Iris pigment epithelial cell (primary cell): ENCODE measurements at places on chromosomes 3 and 15.

- no peak for DNase-seq
These were observed 22.7 kb upstream of the CHL1 start for GRCh38 chr3:173886-174285.

DNA sequence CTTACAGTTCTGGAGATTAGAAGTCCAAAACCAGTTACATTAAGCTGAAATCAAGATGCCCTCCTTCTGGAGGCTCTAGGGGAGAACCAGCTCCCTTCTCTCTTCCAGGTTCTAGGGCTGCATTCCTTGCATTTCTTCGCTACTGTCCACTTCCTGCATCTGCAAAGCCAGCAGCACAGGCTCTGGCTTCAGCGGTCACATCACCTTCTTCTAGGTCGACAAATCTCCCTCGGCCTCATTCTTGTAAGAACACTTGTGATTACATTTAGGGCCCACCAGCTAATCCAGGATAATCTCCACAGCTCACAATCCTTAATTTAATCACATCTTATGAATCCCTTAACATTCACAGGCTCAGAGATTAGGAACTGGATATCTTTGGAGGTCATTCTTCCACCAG, 73.8 kb downstream of the MINAR1 start:
- DNase-seq = peak; percentile 8

DNA sequence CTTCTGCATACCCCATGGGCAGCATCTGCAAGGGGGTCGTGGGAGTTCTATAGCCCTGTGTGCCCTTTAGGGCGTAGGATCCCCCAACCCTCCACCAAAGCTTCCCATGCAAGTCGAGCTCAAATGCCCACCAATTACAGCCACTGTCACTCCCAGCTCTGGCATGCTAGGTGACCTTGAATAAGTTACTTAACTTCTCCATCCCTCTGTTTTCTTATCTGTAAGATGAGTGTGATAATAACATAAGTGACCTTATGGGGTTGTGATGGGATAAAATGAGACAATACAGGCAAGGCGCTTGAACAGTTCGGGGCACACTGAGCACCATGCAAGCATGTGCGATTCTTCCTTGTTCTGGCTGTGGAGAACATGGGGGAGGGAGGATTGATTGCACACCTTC, 74.8 kb upstream of the POMGNT2 start:
- no peak for DNase-seq

- no peak for DNase-seq
These were observed 123.0 kb downstream of the SHQ1 start for GRCh38 chr3:72725229-72725628.

- DNase-seq = no peak
These were observed 67.2 kb downstream of the ST6GAL1 start for GRCh38 chr3:186997473-186997939.

- peak; percentile 59 for DNase-seq
These were observed 633.7 kb downstream of the ZIC1 start for GRCh38 chr3:148042663-148043445.

DNA sequence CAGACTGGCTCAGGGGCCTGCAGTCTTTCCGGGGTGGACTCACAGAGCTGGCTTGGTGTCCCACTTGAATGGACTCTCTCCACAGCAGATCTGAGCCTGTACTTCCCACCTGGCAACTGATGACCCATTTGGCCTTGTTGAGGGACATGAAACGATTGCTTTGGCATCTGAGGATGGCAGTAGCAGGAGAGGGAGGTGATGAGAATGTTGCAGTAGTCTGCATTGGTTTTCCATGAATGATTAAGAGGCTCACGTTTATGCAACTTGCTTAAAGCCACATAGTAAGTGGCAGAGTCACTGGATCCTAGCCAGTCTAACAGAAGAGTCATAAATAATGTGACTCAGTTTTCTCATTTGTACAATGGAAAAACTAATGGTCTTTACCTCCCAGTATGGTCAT, 21.9 kb downstream of the IL20RB start:
- DNase-seq = peak; percentile 34

DNA sequence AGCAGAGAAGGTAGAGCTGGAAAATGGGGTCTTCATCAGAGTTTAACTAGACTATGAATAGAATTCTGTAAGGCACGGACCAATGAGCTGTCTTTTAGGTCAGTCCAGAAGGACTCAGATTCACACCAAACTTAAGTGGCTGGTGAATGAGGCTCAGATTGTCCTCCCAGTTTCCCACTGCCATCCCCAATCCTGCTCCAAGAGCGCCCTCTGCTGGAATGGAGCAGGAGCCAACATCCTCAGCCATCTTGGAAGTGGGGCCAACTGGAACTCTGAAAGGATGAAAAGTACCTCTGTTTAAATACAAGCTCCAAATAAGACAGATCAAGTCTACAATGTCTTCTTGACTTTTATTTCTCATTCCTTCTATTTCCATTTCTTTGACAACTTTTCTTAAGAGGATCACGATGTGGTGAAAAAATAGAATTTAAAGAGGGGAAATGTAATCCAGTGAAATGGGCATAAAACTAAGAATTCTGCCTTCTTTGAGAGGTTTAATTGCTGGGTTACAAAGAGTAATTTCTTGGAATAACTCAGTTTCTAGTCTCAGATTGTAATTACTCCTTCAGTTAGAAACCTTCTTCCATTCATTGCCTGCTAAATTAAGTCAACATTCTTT, 217.1 kb upstream of the TPRG1 start:
- peak; percentile 90 for DNase-seq

GRCh38 chr3:31985831-31986230, 4.3 kb downstream of the ZNF860 start:
- DNase-seq = no peak

GRCh38 chr3:160949460-160949859, 155.7 kb downstream of the B3GALNT1 start:
- DNase-seq = no peak

- peak; percentile 77 for DNase-seq
These were observed 141.9 kb upstream of the C2CD4B start for GRCh38 chr15:62306851-62307504.

DNA sequence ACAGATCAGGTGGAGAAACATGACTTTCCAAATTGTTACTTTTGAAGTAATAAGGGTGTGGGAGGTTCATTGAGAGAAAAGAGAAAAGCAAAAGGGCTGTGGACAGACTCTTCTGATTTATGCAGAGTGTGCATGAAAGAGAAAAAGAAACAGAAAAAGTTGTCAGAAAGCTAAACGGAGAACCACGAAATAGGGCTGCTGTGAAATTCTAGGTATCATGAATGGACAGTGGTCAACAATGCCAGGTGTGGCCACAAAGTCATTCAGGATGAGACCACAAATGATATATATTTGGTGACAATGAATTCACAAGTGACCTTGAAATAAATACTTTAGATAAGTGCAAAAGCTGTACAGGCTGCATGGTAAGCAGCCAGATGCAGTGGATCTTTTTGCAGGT, 170.1 kb downstream of the IL5RA start:
- no peak for DNase-seq

DNA sequence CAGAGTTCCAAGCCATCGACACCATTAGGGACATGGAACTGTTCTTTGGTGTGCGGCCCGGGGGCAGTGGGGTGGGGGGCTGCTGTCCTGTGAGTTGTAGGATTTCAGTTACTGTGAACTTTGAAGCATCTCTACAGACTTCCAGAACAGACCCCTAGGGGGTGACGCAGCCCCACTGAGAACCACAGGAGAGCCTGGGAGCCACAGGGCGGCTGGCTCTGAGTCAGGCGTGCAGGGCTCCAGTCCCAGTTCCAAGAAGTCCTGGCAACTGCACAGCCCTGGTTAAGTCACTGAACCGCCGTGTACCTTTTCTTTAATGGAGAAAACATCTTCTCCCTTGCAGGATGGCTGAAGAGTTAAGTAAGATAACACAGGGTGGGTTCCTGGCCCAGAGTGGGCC, 23.5 kb upstream of the LRTM1 start:
- DNase-seq = peak; percentile 87

GRCh38 chr3:115709093-115709492, 85.8 kb downstream of the GAP43 start:
- DNase-seq = no peak

DNA sequence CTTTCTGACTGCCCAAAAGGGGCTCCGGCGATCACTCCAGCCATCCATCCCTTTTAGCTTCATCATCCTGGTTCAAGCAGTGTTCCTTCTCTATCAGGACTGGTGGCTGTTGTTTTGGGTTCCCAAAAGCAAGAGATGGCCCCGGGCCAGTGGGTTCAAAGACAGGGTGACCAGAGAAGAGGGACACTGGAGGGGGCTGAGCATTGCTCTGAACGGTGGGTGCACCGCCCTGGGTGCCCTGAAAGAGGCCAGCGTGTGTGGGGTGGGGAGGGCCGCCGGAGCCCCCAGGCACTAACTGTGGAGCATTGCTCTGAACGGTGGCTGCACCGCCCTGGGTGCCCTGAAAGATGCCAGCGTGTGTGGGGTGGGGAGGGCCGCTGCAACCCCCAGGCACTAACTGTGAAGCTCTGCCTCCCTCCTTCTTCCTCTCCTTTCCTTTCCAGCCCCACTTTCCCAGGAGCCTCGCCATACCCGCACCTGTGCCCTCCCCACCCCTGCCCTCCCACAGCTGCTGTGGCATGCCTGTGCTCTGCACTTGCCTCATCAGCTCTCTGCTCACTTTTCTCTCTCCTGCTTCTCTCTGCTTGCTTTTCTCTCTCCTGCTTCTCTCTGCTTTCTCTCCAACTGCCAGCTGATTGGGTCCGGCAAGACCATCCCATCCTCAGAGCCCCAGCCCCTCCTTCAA, 37.4 kb upstream of the OR4F6 start:
- DNase-seq = no peak

GRCh38 chr3:105606016-105606415, 239.3 kb downstream of the ALCAM start:
- DNase-seq = peak; percentile 78

GRCh38 chr15:52656412-52656811, 22.8 kb downstream of the ATOSA start:
- DNase-seq = peak; percentile 45

DNA sequence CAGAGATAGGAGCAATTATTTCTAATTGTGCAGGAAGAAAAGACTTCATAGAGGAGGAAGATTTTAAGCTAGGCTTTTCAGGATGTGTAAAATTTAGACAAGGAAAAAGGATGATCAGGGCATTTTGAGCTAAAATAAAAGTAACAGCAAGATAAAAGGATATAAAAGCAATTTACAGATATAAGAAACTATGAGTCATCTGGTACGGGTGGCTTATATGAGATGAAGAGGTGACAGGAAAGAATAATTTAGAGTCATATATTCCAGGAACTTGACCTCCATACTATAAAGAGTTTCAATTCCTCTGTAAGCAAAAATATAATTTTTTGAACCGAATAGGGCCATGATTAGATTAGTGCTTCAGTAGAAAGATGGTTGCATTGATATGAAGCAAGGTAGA, 273.7 kb downstream of the RBMS3 start:
- DNase-seq = no peak

DNA sequence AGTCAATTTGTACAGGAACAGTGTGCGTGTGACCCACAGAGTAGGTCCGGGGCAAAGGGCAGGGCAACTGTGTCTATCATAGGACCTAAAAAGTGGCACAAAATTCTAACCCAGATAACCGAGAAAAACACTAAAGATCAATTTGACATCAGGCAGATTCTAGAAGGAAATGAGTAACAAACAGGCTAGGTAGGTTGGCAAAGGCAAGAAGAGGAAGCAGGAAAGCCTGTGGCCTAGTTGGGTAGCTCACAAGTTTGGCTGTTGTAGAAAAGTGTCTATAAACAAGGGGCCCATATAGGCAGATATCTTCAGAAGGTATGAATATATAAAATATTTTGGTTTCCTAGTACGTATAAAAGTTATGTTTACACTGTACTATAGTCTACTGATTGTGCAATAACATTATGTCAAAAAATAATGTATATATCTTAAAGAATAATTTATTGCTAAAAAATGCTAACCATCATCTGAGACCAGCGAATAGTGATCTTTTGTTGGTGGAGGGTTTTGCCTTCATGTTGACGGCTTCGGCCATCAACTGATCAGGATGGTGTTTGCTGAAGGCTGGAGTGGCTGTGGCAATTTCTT, 13.3 kb upstream of the OR5K1 start:
- DNase-seq = no peak

- DNase-seq = no peak
These were observed 59.4 kb downstream of the CDC25A start for GRCh38 chr3:48128774-48129173.

GRCh38 chr3:37945156-37945806, 45.3 kb upstream of the VILL start:
- no peak for DNase-seq

DNA sequence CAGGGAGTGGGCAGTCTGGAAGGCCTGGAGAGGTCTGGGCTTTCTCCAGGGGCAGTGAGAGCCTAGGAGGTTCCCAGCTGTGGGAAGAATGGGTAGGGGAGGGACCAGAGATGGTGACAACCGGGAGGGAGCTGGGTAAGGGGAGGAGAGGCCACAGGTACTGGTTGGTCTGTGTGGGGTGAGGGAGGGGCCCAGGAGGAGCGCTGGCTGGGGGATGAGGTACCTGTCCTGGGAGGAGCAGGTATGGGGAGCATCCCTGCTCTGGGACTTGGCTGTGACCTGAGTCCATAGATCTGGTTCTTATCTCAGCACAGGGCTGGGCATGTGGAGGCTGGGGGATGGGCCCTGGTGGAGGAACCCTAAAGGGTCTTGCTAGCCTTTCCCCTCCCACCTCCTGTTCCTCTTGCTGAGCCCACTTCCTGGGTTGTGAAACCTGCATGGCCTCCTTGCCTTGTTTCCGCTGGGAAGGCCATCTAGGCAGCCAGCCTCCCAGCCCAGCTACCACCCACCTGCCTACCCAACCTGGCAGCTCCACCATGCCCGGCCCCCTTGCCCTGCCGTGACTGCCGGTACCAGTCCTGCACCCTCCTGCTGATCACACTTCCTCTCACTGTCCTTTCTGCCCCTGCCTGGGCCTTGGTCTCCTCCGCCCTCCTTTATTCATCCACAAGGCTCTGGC, 11.0 kb downstream of the PRKCD start:
- no peak for DNase-seq

DNA sequence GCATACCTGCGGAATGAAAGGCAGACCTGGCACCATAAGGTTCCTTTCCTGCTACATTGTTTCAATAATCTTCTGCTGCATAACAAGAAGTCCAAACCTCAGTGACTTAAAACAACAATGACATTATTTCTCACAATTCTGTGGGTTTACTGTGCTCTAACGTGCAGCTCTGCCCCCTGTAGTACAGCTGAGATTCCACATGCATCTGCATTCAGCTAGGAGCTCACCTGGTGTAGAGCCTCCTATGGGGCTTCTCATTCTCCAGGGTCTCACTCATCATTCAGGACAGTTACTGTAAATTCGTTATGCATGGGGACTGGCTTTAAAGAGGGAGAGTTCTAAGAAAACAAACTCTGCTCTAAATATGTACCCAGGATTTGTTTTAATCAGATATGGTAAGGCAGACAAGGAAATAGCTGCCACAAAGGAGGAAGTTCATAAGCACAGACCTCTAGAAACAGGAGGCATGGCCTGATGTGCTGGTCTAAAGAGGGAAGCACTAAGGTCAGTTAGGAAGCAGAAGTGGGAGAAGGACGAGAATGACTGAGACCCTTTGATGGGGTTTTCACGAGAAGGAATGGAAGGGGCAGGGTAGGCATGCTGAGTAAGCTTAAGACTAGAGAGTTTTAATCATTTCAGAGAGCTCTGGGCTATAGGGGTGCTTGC, 347.0 kb downstream of the NEK10 start:
- DNase-seq = no peak
